Right atrium auricular region (tissue), 2 donors: ENCODE measurements at places on chromosomes 5 and 9. TPM values are rescaled to one million over a fixed set of nuclear protein-coding genes. Genes with fewer than 3 reads are reported as not detected.

DNA sequence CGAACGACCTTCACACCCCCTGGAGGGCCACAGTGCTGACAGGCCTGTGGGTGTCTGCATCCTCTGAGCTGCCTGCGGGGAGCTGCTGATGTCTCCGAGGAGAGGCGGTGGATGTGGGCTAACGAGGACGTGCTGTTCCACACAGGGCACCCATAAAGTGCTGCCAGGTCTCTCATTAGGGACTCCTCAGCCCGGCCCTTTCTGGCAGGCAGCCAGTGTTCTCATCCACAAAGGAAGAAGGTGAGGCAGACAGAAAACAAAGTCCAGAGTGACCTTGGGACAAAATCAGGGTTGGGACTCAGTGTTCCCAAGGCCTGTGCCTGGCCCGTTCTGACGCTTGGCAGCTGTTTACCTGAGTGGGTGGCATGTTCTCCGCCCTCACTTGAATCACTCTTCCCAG is 29.3 kb downstream of the CARTPT start:
- H3K4me3 ChIP-seq, result no peak overlapping the region
- no peaks in the 10 kb centered on the region for H3K4me1 ChIP-seq
- no peaks in the 10 kb centered on the region for H3K36me3 ChIP-seq
- no peak overlapping the region for H3K27ac ChIP-seq
- no peaks in the 10 kb centered on the region for H3K27me3 ChIP-seq

The TMEM203 gene
- total RNA-seq, result 33.9 TPM

The FYB1 gene
- 8.4 TPM for total RNA-seq

DNA sequence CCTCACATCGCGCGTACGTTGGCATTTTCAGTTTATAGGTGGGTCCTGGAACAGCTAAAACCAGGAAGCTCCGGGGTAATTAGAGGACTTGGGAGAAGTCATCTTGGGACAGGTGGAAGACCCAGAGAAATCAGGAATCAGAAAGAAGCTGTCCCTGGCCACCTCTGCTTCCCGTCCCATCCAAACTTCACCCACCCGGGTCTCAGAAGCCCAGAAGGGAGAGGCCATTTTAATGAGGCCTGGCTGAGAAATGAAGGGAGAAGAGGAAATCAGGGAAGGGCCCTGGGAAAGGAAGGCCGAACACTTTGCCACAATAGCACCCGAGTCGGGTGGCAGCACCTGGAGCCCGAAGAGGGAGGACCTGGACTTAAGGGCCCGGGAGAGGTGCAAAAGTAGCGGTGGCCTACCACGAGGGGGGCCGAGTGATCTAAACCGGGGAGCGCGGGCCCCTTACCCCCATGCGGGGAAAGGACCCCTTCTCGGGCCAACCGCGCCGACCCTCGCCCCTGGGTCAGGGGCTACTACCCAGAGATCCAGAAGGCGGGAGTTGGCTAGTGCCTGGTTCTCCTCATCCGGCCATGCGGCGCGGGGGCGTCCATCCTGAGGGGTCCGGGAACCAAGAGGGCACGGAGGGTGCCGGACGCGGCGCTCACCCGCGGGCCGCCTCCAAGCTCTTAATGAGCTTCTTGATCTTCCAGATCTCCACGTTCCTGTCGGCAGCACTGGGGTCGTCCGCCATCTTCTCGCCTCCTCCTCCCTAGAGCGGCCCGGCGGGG is 668 bp downstream of the ETF1 start:
- H3K27ac ChIP-seq, result peak overlapping the region; percentile 96
- peaks cover 76% of the 10 kb centered on the region for H3K4me1 ChIP-seq
- H3K4me3 ChIP-seq, result peak overlapping the region; percentile 100

- H3K27ac ChIP-seq, result no peak overlapping the region
- DNase-seq, result no peak
- no peaks in the 10 kb centered on the region for H3K4me1 ChIP-seq
- no peaks in the 10 kb centered on the region for H3K36me3 ChIP-seq
These were observed 46.4 kb downstream of the FGF1 start for GRCh38 chr5:142639455-142639854.

DNA sequence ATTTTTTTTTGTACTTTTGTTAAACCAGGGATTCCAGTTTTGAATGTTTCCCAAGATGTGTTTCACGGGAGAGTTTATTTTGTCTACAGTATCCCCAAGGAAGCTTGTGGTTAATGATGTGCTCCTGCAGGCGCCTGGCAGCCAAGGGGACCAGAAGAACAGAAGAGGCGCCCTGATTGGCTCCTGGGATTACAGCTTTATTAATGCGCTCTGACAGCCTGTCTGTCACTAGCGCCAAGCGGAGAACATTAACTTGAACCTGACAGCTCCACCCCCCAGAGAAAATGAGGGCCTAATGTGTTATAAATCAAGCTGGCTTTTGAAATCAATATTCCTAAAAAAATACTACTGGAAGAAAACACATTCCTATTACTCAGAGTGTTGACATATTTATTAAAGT is 5.0 kb upstream of the FBXL7 start:
- H3K27me3 ChIP-seq, result no peaks in the 10 kb centered on the region
- H3K27ac ChIP-seq, result no peak overlapping the region
- no peaks in the 10 kb centered on the region for H3K4me1 ChIP-seq
- DNase-seq, result no peak

GRCh38 chr5:146290318-146290717 is 48.3 kb upstream of the POU4F3 start:
- no peak overlapping the region for H3K4me3 ChIP-seq
- no peak for DNase-seq
- H3K27ac ChIP-seq, result no peak overlapping the region
- peaks cover 9% of the 10 kb centered on the region for H3K36me3 ChIP-seq
- H3K4me1 ChIP-seq, result peaks cover 3% of the 10 kb centered on the region
- no peaks in the 10 kb centered on the region for H3K27me3 ChIP-seq

DNA sequence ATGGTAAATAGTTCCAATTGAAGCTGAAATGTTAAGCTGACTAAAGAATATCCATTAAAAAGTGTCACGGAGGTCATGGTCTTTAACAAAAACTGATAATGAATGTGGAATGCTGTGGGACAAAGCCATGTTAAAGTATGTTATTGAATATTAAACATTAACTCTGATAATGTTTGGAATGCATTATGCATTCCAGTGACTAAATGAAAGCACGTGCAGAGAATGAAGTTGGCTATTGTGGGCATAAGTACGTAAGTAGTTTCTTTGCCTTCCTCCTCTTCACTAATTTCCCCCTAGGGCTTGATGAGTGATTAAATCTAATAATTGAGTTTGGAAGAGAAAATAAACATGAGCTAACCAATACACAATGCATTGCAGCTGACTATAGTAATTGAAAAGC is 640.4 kb upstream of the CDH10 start:
- no peaks in the 10 kb centered on the region for H3K36me3 ChIP-seq
- no peak for DNase-seq
- H3K4me3 ChIP-seq, result no peak overlapping the region

DNA sequence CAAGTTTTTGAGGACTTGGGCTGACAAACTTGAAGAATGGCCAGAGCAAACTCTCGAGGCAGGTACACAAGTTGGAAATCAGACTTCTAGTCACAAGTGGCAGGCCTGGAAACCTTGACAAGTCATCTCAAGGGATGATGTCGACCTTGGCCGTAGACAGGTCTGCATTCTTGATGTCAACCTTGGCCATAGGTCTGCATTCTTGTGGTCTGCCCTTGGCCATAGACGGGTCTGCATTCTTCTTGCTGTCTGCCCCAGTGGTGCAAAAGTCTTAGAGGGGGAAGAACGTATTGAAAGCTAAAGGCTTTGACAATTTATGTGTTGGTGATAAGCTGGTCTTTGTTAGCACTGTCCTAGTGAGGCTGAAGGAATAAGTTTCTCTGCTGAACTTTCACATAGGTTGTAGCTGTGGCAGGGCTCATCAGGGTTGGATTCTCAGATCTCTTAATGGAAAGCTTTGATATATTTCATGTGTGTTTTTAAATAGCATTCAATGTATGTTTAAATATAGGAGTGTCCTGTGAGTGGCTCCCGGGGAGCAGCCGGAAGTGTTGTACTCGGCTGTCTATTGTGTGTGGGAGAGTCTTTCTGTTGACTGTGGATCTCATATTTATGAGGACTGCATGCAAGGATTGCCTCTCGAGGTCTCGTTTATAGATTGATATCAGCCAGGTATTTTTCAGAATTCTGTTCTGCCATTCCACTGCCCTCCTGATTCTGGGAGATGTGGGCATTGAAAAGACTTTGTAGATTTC is 27.0 kb downstream of the SUB1 start:
- H3K27ac ChIP-seq, result peak overlapping the region; percentile 12
- no peak for DNase-seq
- no peak overlapping the region for H3K4me3 ChIP-seq
- no peaks in the 10 kb centered on the region for H3K4me1 ChIP-seq
- H3K36me3 ChIP-seq, result no peaks in the 10 kb centered on the region

The BNIP1 gene
- 7.2 TPM for total RNA-seq

DNA sequence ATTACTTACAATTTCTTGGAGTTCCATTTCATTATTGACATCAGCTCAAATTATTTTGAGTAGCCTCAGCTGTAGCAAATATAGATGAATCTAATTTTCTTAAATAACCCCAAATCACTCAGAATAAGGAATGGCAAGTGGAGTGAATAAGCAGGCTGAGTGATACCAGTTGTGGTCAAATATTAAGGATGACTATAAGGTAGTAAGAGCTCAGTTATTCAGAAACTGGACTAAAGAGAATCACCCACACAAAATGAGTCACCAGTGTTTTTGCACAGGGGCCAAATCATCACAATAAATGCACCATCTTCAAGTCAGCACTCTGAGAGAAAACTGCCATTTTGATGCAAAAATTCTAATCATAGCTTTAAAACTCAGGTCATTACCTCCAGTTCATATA is 128.9 kb upstream of the TARS1 start:
- no peaks in the 10 kb centered on the region for H3K4me1 ChIP-seq
- H3K4me3 ChIP-seq, result no peak overlapping the region
- H3K36me3 ChIP-seq, result no peaks in the 10 kb centered on the region

The HDAC3 gene
- 21.0 TPM for total RNA-seq

DNA sequence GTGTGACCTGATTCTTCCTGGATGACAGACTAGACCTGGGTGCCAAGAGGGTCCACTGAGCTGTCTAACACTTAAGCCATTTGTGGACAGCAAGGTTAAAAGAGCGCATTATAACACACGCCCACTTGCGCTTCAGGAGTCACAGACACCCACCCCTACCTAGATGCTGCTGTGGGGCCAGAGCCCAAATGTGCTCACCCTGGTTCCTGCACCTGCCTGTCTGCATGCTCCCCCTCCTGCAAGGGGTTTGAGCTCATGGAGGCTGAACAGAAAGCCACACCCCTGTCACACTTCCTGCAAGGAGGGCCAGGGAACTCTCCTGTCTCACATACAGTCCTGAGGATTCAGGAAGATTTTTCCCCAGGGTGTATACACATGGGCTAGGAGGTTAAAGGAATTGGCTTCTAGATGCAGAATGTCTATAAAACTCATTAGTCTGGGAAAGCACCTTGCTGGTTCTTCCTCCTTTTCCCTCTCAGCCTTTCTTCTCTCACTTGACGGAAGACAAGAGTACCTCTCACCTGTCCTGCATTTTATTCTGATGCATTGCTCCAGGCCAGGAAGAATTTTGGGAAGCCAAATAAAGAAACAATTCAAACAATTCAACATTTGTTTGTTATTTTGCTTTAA is 87.4 kb upstream of the LHFPL2 start:
- no peak overlapping the region for H3K27ac ChIP-seq
- H3K27me3 ChIP-seq, result no peaks in the 10 kb centered on the region
- no peak overlapping the region for H3K4me3 ChIP-seq
- no peaks in the 10 kb centered on the region for H3K4me1 ChIP-seq
- no peaks in the 10 kb centered on the region for H3K36me3 ChIP-seq

- no peaks in the 10 kb centered on the region for H3K27me3 ChIP-seq
- H3K4me1 ChIP-seq, result no peaks in the 10 kb centered on the region
- no peak for DNase-seq
- H3K36me3 ChIP-seq, result no peaks in the 10 kb centered on the region
- H3K27ac ChIP-seq, result no peak overlapping the region
- no peak overlapping the region for H3K4me3 ChIP-seq
These were observed 49.9 kb downstream of the CDO1 start for GRCh38 chr5:115766608-115767007.

GRCh38 chr5:143806579-143806978 is 5.4 kb upstream of the HMHB1 start:
- no peak overlapping the region for H3K4me3 ChIP-seq
- no peak overlapping the region for H3K27ac ChIP-seq
- H3K36me3 ChIP-seq, result no peaks in the 10 kb centered on the region
- no peaks in the 10 kb centered on the region for H3K4me1 ChIP-seq
- no peaks in the 10 kb centered on the region for H3K27me3 ChIP-seq

- no peak for DNase-seq
- H3K36me3 ChIP-seq, result no peaks in the 10 kb centered on the region
- no peaks in the 10 kb centered on the region for H3K4me1 ChIP-seq
- H3K27ac ChIP-seq, result no peak overlapping the region
These were observed 12.8 kb downstream of the FABP6 start for GRCh38 chr5:160242145-160242544.

GRCh38 chr5:167947306-167947705 is 344.1 kb upstream of the WWC1 start:
- no peaks in the 10 kb centered on the region for H3K27me3 ChIP-seq
- peak overlapping the region; percentile 78 for H3K27ac ChIP-seq
- no peak overlapping the region for H3K4me3 ChIP-seq

DNA sequence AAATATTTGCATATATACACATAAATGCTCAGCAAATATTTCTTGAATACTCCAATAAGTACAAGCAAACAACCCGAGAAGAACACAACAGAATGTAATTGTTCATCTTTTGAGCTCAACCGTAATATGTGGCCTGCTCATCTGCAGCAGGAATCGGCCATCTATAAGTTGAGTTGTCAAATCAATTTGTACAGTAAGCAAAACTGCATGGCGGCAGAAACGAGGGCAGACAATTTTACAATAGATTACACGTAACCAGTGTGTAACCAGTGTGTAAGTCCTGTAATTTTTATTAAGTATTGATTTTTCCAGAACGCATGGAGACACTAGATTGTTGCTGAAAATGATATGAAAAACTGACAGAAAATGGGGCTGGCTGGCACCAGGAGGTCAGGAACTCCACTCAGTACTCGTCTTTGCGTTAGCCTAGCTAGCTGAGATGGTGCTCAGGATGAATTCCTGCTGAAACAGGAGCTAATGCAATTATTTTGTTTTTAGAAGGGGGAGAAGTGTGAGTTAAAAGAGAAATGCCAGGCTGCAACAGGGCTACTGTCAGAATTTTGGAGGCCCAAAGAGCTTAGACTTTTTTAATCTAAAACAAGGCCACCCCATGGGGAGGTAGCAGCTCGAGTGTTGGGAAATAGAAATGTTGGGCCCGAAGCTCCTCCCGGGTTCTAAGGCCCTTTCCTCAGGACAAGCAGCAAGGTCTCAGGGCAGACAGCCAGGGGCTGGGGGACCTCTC is 682 bp downstream of the DHX29 start:
- H3K4me3 ChIP-seq, result peak overlapping the region; percentile 86
- H3K27me3 ChIP-seq, result no peaks in the 10 kb centered on the region
- no peaks in the 10 kb centered on the region for H3K36me3 ChIP-seq
- H3K4me1 ChIP-seq, result peaks cover 57% of the 10 kb centered on the region
- H3K27ac ChIP-seq, result peak overlapping the region; percentile 93

- no peaks in the 10 kb centered on the region for H3K4me1 ChIP-seq
- H3K36me3 ChIP-seq, result no peaks in the 10 kb centered on the region
- H3K27ac ChIP-seq, result no peak overlapping the region
These were observed 657.9 kb downstream of the ACTL7B start for GRCh38 chr9:108197899-108198298.

The SLC27A6 gene
- total RNA-seq, result 50.6 TPM

The STC2 gene
- 16.1 TPM for total RNA-seq
